CD8-positive, alpha-beta T cell (primary cell): ENCODE measurements at places on chromosomes 2 and 18. TPM values are rescaled to one million over a fixed set of nuclear protein-coding genes. Genes with fewer than 3 reads are reported as not detected.

The UGT1A3 gene
- total RNA-seq = not detected

The CENPA gene
- total RNA-seq = 0.62 TPM

The AQP12A gene
- total RNA-seq = not detected

The SF3B6 gene
- total RNA-seq = 69.7 TPM
